Sigmoid colon (tissue), 7 donors: ENCODE measurements at places on chromosomes 3 and 15.
A peak's percentile ranks its signal among the peaks of the same experiment; 100 is the strongest.

GRCh38 chr3:42183991-42184632 lies 81.9 kb downstream of the CCK start:
- no peak for DNase-seq

DNA sequence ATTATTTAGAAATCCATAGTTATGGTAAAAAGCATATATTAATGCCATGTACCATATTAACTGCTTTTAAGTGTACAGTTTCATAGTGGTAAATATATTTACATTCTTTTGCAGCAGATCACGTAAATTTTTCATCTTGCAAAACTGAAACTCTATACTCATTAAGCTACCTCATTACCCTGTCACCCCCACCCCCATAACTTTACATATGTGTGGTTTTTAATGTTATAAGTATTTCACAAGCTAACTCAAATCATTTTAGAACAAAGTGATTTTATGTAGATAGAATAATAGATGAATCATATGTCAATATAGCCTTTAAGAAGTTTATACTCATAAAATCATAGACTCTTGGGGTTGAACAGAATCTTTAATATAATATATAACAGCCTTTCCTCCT lies 7.1 kb upstream of the TP63 start:
- DNase-seq: no peak

DNA sequence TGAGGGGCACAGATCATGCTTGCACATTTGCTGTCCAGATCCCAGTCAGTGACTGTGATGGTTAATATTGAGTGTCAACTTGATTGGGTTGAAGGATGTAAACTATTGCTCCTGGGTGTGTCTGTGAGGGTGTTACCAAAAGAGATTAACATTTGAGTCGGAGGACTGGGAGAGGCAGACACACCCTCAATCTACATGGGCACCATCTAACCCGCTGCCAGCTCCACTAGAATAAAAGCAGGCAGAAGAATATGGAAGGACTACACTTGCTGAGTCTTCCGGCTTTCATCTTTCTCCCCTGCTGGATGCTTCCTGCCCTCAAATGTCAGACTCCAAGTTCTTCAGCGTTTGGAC lies 5.1 kb downstream of the GP9 start:
- no peak for DNase-seq

DNA sequence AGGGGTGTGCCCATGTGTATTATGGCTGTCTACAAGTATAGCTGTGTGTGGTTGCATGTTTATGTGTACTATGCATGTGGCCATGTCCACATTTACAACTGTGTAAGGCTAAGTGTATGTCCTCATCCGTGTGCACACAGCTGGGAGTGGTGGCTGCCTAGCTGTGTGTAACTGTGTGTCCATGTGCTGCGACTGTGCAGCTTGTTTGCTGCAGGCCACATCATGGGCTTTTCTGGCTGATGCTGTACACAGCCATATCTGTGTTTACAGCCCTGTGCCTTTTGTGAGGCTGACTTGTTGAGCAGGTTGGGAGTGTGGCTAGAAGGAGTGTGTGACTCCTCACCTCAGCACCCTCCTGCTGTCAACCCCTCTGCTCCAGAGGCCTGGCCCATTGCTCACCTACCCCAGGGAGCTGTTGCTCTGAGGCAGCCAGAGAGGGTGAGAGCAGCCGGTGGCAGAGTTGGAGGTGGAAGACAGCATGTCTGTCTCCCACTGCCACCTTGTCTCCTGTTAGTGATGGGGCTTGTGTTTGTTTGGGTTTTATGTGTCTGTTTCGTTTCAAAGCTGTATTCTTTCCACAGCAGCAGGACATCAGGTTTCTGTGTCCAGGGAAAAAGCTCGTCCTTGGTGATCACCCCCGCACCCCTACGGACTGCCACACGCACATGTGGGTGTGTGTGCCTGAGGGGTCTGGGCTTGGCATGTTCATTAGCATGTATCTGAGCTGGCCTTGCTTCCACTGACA lies 1.4 kb upstream of the GRM2 start:
- DNase-seq: no peak

DNA sequence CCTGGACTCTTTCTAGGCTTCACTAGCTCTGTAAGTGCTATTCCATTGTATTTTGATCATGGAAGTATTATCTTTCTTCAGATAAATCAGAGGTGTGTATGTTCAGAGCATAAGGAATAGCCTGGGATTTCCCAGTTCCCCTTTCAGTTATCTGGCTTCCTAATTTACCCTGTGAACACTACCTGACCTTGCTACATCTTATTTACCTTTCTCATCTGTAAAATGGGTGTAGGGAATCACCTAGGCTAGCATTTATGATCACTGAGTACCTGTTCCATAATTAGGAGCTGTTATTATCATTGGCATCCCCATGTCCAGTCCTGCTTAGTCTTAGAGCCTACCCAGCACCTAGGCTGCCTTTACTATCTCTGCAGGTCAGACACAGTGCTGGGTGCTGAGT lies 149.3 kb upstream of the NR2F2 start:
- DNase-seq: no peak

DNA sequence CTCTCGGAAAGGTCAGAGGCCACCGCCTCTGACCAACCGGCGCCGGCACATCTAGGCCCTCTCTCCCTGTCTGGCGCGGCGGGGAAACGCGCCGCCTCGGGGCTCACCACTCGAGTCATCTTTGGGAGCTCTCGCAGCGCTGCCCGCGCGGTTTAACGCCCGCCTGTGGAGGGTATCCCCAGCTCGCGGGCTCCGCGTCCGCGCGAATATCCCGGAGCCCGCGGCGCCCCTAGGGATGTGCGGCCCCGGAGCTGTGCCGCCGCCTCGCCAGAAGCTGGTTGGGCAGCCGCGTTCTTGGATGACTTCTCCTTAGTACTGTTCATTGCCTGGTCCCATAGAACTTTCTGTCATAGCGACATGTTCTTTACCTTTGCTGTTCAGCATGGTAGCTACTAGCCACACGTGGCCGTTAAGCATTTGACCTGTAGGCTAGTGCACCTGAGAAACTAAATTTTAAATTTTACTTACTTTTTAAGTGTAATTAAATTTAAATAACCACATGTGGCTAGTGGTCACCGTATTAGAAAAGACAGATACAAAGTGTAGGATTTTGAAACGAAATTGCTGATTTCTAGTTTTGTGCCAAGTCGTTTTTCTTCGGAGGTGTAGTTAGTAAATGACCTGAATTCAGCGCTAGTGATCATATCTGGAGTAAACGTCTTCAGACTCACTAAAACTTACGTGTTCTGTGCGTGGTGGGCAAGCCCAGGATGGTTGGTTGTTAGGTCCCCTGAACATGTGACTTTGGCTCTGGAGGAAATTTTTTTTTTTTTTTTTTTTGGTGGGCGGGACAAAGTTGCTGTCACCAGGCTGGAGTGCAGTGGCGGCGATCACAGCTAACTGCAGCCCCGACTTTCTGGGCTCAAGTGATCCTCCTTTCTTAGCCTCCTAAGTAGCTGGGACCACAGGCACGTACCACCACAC lies 835 bp downstream of the ARIH2 start:
- DNase-seq: no peak

GRCh38 chr15:28208583-28208982 lies 109.5 kb upstream of the OCA2 start:
- no peak for DNase-seq

DNA sequence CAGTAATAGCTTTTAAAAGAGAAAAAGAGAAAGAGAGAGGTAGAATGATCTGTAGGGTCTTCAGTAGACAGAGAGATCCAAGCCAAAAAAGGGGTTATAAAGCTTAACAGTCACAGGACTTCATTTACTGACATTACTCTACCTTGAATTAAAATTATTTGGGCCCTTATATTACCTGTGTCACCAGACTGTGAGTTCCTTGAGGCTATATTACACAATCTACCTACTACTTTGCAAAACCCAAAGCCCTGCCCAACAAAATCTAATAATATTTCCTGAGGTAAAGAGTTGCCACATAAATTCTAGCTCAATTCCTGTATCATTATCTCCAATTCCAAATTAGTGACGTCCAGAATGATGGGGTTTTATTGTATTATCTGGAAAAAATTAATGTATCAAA lies 1.9 kb downstream of the UBR1 start:
- no peak for DNase-seq

- no peak for DNase-seq
Measured at GRCh38 chr3:106877627-106878026, 499.6 kb upstream of the CCDC54 start.

DNA sequence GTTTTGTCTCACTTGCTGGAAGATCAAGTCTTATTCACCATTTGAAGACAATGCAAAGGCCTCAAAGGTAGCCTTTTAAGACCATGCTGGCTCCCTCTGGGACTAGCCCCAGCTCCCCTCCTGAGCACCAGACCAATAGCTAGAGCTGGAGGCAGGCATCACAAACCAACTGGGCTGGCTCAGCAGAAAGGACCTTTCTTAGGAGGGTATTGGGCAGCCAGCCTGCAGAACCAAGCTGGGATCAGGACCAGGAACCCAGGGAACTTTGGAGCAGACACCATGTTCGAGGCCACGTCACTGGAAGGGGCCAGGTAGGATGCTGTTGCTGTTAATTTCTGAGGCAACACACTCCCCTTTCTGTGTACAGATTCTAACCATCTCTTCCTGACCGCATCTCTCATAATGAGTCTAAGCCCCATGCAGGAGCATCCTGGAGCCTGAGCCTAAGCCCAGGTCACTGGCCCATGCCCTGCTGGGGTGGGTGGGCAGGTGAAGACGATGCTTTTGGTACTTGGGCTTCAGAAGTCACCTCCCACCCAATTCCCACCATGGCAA lies 81.4 kb upstream of the KLF13 start:
- peak; percentile 29 for DNase-seq

DNA sequence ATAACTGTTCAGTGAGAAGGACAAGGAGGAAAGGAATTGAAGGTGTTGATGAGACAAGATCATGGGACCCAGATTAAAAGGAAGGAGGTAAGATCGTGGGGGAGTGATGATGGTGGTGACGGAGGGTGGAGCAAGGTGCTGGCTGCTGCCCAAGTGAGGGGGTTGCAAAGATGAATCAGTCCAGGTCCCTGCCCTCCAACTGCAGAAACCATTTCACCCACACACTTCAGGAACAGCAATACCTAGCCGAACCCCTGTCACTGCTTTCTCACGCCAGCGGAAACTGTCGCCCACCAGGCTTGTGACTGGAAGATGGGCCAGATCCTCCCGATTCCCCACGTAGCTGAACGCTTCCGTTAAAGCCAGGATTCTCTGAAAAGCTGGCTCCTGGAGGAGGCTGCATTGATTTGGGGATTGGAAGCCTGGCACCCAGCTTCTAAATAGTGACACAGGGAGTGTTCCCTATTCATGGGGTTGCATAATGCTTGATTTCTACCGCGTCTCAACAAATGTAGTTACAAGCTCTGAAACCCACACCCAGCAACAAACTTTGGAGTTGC lies 3.2 kb upstream of the LSG1 start:
- DNase-seq: no peak

DNA sequence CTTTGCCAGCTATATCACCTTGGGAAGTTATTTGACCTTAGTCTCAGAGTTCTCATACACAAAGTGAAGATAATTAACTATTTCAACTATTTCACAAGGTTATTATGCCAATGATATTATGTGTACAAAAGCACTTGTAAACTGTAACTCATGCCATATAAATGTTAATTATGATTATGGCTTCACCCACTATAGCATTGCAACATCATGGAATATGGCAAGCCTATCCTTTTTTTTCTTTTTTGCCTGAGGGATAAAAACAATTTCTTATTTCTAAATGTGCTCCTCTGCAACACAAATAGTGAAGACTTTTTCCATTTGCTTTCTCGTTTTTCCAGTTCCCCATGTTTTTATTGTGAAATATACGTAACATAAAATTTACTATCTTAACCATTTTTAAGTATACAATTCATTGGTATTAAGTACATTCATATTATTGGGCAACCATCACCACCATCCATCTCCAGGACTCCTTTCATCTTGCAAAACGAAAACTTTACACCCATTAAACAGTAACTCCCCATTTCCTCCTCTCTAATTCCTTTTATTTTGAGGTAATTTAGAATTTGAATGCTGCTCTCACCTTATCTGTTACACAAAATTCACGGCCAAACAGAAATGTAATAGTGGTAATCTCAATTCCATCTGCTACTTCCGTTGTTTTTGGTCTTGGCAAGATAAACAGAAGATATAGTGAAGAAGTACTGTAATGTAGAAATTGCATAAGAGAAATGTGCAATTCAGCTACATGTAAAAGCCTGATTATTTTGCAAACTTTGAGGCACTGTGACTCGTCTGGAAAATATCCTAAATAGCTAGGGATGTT lies 46.3 kb downstream of the NANOGP8 start:
- no peak for DNase-seq

- DNase-seq: no peak
Measured at GRCh38 chr3:63400246-63400860, 122.2 kb downstream of the SYNPR start.

DNA sequence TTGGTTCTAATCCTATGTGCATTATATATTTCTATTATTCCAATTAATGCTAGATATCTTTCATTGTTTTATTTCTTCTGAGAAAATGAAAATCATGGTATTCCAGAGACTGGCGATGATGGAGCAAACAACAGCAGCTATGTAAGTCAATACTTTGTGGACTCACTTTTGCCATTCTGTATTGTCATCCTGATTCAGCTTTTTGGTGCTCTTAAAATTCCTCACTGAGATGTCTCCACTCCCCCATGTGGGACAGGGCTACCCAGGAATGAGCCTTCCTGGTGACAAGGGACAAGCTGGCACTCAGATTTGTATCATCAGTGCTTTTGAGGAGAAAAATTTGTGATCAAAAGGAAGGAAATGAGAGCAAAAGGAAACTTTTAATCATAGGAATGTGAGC lies 56.7 kb upstream of the XCR1 start:
- no peak for DNase-seq

GRCh38 chr3:122564155-122564912 lies at the start of the genes DTX3L and PARP9:
Gene DTX3L, plus strand, starts transcription at chr3:122564338. Its CDS starts 89 bp downstream, at chr3:122564427.
Gene PARP9, minus strand, starts transcription at chr3:122564300. Its CDS starts 4,680 bp downstream, at chr3:122559620.
- DNase-seq: peak; percentile 93

GRCh38 chr3:128967748-128968355 lies 26.0 kb downstream of the CFAP92 start:
- no peak for DNase-seq

- DNase-seq: no peak
Measured at GRCh38 chr15:73889053-73889761, 15.8 kb downstream of the TBC1D21 start.

DNA sequence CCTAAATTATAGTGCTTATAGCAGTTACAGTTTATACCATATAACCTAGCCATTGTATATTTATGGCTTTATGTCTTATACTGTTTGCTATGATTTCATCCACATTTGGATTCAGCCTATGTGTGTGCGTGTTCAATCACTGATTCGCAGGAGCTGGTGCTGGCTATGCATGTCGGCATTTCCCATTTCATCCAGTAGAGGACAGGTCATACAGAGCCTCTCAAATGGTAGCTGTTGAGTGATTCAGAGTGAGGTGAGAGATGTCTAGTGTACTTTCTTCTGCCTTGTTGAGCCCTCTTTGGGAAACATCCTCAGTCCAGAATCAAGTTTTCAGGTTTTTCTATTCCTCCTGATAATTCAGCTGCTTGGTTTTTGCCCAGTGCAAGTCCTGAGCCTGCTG lies 76.1 kb downstream of the FRMD4B start:
- no peak for DNase-seq

DNA sequence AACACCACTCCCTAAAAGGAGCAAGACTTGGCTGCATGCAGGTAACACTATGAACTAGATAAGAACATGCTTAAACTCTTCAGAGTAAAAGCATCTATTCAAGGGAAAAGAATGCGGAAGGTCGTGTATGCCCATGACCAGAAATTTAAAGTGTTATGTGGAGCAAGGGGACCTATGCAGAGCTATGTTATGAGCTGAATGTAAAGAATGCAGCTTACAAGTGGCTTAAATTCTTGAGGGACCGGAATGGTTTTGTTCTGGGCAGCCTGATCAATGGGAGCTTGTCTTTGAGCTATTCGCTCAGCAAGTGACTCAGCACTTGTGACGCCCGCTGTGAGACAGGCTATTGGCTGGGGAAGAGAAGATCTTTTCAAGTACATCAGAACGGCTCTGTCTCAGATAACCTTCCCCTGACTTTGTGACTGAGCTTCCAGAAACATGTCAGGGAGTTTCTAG lies 367.5 kb upstream of the THBS1 start:
- DNase-seq: peak; percentile 66
